Stimulated activated CD4-positive, alpha-beta T cell treated with anti-CD3 and anti-CD28 coated beads, Interleukin-12 subunit alpha, Interleukin-12 subunit beta, amount 100 ng/mL, for 24 hours (primary cell): ENCODE measurements at places on chromosomes 7 and 10.
A peak's percentile ranks its signal among the peaks of the same experiment; 100 is the strongest.

GRCh38 chr7:140417456-140418155, 13.7 kb downstream of the RAB19 start:
- no peak for DNase-seq

DNA sequence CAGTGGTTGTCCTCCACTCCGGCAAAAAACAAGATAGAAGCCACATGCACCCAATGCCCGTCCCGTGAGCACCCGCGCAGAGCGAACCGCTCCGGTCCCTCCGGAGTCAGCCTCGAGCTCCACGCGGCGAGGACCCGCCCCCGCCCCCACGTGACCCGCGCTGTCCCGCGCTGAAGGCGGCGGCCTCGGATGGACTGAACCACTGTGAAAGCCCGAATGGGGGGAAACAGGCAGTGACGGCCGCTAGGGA, 766 bp upstream of the EIF3B start:
- peak; percentile 82 for DNase-seq

DNA sequence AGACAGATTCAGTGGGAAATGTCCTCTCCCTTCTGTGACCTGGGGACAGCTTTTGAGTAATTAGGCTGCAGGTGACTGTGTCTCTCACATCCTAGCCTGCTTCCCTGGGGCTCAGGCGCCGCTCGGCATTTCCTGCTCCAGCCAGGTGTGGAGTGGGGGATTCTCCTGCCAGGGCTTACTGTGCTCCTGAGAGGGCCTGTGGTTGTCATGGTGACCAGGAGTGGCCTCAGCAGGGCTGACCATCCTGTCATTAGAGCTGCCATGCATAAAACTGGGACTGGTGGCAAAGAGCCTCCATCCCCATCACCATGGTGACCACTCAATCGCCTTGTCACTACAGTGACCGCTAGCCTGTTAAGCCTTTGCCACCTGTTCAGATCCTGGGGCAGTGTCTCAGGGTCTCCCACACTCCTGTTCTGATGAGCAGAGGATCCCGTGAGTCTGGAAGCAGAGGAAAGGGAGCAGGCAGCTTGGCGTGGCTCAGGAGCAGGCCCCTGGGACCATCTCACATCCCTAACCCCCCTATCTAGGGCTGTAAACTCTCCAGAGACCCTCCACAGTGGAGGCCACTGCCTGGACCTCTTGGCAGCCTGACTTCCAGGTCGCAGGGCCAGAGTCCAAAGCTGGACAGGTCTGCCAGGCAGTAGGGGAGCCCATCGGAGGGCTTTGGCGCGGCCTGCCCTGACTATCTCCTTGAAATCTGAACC, at the start of gene GCK:
Gene GCK (minus strand): TSS at position 154 of the 707 bp plus-strand sequence. CDS start 486 bp downstream, outside the sequence.
- DNase-seq = no peak

DNA sequence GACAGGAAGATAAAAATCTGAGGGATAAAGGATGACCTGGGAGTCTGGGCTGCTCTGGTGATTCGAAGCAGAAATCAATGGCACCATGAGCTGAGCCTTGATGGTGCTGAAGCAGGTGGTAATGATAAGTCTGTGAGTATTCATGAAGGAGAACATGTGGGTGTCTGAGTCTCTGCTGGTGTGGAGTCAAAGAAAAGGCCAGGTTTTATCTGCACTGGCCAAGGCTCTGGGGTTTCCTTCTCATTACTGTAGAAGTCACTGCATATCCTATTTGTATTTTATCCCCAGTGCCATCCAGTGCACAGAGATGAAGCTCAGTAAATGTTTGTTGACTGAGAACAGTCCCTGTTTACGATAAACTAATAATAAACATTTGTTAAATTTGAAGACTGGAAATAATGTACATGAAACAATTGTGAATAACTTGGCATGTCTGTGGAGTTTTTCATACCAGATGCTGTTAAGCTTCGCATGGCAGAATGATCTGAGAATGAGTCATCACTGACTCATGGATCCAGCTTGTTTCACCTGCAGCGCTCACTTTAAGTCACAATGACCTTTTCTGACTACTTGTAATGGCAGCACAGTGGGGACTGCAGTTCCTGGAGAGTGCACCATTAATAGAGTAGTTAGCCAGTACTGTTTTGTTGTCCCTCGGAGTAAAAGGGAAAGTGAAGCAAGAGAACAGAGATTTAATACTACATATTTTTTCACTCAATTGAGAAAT, 538.5 kb downstream of the HTR7 start:
- DNase-seq = no peak

DNA sequence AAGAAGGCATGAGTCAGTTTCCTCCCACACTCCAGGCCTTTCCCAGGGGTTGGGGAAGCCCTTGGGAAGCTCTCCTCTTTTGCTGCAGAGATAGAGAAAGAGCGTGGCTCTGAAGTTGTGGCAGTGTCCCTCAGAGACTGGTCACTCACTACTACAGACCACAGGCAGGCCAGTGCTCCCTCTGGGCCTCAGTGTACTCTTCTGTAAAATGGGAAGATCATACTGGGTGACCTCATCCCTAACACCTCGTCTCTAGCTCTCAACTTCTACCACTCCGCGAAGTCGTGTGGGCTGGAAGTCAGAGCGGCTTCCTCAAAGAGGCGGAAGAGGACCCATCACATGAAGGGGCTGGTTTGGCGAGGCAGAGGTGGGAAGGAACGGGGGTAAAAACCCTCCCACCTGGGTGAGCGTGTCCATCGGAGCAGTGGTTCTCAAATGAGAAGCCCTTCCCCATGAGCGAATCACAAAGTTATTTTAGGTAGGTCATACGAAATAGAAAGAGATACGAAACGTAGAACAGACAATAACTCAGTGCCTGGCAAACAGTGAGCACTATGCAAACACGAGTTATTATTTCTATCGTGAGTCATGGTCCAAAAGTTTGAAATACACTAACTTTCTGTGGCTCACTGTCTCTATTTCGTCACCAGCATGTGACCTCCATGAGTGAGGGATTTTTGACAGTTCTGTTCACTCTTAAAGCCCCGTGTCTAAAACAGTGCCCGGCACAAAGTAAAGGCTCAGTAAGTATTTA, 32.7 kb downstream of the PRKAG2 start:
- DNase-seq = no peak

DNA sequence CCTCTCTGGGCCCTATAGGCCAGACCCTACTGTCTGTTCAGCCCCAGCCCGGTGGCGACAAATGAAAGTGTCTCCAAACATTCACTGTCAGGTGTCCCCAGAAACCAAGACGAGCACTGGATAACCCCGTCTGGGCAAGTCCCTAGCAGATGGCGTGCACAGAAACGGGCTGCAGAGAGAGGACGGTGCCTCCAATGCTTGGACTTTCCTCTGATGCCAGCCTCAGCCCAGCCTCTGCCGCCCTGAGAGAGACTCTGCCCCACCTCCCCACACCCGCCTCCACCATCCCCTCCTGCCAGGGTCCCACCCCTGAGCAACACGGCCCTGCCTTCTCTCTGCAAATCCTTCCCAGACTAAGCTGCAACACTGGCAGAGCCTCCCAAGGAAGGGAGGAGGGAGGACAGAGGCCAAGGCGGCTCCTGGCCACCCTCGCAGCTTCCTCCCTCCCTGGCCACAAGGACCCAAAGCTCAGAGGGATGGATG, 7.4 kb upstream of the LFNG start:
- DNase-seq = no peak

DNA sequence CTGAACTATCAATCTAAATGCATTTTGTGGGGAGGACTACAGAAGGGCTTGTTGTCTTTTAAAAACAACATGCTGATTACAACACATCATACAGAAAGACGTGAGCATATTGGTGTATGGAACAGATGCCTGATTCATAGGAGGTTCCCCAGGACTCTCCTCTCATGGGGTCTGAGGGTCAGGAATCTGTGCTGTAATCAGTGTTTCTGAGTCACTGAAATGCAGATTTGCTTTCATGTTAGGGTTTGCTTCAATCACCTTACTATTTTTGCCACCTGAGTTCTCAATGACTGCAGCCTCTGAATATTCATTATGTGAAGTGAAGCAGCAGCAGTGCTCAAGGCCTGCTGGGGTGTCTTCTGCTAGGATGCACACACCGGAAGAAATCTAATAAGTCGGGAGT, 550 bp upstream of the ANK3 start:
- DNase-seq = no peak

GRCh38 chr10:88525371-88526069, 57.6 kb downstream of the RNLS start:
- no peak for DNase-seq

- DNase-seq = no peak
Measured at GRCh38 chr10:68516766-68517165, 10.6 kb downstream of the SLC25A16 start.

- DNase-seq = no peak
Measured at GRCh38 chr7:54637712-54638396, 95.7 kb downstream of the VSTM2A start.

- DNase-seq = no peak
Measured at GRCh38 chr7:47498229-47499056, 83.5 kb downstream of the TNS3 start.

- no peak for DNase-seq
Measured at GRCh38 chr10:111877258-111877657, 306.3 kb downstream of the GPAM start.

- no peak for DNase-seq
Measured at GRCh38 chr10:132657127-132657706, 119.6 kb downstream of the INPP5A start.

DNA sequence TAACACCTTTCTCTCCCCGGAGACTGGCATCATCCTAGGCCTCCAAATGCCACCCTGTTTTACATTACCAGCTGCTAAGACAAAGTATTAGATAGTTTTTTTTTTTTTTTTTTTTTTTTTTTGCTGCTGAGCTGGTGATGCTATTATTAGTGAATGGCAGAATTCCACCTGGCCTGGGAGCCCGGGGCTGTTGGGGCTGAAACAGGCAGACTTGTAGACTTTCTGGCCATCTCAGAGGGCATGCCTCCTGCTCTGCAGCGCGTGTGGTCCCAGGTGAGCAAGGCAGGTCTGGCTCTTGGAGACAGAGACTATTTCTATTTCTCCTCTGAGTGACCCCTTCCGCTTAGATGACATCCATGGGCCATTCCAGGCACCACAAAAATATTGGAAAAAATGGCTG, 104.2 kb downstream of the EMX2 start:
- no peak for DNase-seq

GRCh38 chr10:72026278-72027111, 61.9 kb downstream of the SPOCK2 start:
- DNase-seq = no peak

- no peak for DNase-seq
Measured at GRCh38 chr10:10797513-10797912, 220.2 kb upstream of the CELF2 start.

- no peak for DNase-seq
Measured at GRCh38 chr10:13776861-13777311, 190.1 kb downstream of the PRPF18 start.
